ENCODE measurements at places on chromosomes 2 and 18.

- DNase-seq: no peak
These were observed 86.1 kb downstream of the FARSB start for GRCh38 chr2:222569826-222570225.

DNA sequence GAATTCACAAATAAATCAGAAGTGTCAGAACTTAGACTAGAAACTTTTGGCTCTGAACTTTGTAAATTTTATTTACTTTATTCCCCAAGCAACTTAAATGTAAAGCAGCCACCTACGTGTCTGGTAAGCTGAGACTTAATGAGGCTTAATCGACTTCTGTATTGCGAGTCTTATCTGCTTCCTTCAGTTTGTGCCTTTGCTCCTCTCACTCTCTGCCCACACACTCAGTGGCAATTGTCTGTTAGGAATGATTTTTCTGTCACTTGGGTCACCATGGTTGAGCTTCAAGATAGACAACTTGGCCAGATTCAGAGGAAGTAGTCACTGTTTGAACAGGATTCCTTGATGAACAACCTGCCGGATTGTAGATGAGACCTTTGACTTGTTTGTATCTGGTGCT is 691.4 kb upstream of the FSHR start:
- no peak for DNase-seq

DNA sequence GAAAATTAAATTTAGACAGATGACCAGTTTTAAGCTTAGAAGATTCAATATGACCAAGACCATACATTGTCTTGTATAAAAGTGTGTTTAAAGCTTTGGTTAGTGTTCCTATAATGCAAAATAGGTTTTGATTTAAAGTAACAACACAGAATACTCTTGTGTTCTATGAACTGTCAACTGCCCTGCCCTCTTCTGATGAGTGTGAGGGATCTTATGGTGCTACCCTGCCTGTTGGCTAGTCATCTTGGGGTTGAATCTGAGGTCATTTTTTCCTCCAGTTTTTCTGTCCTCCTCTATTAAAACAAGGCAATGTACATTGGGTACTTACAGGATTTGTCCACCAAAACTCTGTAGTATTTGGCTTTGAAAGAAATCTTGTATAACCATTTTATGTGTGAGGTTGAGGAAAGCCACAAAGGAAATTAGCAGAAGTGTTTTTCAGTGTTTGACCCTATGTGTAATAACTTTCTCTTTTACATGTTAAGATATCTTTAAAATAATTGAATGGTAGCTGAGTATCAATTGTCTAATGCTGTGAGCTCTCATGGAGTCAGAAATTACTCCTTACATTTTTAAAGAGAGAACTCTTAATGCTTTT is 129.1 kb downstream of the SPTBN1 start:
- DNase-seq: no peak

- DNase-seq: no peak
These were observed 270.8 kb downstream of the NYAP2 start for GRCh38 chr2:225670111-225670974.

DNA sequence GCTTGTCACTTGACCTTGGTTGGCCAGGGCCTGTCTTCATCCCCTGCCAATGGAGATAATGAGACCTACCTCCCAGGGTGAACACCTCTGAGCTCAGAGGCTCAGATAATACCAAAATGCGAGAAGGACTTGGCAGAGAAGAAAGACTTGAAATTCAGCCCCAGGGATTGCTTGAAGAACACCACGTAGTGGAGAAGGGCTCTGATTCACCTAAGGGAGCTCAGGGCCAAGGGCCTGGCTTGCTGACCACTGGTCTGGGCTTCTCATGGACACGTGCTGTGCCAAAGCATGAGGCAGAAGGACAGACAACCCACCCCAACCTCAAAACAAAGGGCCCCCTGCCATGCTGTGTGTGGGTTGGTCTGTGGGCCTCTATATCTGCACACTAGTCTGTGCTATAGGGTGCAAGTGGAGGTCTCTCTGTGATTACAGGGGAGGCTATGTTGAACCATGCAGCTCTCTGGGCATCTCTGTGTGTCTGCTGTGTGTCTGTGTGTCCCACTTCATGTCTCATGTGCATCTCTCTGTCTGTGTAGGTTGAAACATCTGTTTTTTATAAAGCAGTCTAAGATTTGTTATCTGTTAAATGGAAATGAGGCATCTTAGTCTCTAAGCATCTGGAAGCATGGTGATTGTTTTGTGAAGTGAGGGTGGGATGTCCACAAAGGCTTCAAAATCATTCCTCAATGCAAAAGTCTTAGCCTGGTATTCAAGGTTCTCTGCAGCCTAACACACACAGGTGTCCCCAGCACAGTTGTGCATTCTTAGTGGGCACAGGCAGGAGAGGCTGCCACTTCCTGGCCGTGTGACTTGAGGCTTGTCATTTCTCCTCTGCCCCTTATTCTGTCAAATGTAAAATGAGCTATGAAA is 61.0 kb upstream of the EPAS1 start:
- no peak for DNase-seq

Measured in activated CD4-positive, alpha-beta T cell treated with anti-CD3 and anti-CD28 coated beads for 1 hour (primary cell).